ENCODE measurements at places on chromosomes 11 and 22.

DNA sequence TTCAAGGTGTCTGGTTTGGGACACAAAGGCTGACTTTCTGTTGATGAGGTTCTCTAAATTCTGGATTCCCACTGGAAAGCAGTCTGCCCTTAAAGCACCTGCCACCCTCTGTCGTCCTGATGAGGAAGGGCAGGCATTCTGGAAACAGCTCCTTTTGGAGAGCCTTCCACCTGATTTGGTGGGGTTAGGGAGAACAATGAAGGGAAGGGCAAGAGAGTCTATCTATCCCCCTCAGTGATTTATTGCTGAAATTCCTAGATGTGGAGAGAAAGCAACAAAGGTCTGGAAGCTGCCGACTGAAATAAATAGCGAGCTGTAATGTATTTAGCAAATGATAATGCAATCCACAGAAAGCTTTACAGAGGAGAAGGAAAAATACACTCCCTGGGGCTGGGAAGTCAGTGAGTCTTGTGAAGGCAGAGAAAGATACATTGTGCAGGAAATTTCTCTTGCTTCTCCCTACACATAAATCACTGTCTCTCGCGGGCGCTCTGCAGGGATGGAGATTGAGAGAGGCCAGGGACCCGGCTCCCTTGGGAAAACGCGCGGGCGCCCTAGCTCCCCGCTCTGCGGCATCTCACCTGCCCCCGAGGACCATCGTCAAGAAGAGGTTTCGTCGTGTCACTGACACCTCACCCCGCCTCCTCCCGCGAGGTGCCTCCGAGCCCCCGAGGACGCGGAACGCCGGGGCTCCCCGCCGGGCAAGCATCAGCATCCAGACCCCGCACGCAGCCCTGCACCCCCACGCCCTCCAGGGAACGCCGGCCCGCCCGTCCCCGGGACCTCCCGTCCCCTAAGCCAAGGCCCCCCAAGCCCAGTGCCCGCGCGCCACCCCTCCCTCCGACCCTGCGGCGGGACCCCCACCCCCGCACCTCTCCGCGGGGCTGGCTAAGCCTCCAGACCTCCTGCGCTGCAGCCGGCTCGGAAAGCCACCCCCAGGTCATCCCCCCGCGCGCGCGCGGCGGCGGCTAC lies 673 bp downstream of the CDON start:
- DNase-seq = peak; percentile 54

DNA sequence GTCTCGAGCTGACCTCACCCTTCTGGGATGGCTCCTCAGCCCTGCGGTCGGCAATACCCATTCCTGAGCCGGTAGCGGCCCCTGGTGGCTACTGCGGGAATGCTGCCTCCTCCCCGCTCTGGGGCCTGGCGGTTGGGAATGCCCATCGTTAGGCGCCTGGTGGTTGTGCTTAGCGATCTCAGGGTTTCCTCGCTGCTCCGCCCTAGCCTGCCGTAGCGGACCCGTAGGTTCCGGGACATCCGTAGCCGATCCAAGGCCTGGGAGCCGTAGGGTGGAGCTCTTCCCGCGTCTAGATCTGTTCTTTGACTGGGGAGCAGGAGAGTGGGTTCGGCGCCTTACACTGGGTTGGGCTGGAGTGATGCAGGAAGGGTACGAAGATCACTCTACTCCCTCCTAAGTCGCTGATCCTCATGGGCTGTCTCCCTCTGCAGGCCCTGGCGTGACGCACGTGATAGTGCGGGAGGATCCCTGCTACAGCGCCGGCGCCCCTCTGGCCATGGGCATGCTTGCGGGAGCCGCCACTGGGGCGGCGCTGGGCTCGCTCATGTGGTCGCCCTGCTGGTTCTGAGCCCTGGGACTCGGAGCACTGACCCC lies 14.8 kb downstream of the PLEKHB1 start:
- peak; percentile 84 for DNase-seq

DNA sequence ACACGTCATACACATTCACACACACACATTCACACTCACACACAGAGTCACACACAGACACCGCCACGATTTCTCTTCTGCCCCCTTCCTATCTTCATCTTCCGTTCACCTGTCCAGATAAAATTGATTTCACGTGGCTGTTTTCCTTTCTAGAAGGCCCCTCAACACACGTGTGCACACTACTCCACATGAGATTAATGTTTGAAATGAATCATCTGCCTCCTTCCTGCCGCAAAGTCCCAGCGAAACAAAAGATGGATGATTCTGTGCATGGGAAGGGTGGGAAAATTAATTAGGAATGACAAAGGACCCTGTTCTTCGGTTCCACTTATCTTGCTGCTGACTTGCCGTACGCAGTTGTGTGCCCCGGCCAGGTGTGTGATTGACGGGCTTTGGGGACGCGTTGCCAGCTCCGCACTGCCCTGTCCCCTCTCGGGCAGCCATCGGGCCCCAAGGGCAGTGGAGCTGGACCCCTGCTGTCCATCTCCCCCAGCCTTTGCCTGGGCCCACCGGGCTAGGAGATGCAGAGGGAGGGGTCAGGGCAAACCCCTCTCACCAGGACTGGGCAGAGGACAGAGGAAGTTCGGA lies 73.8 kb downstream of the MPPED1 start:
- no peak for DNase-seq

GRCh38 chr11:61968758-61969390 lies 1.4 kb upstream of the FTH1 start:
- DNase-seq = no peak

GRCh38 chr11:1845561-1846452 lies 7.0 kb downstream of the TNNI2 start:
- no peak for DNase-seq

GRCh38 chr11:64650923-64651523 lies 60.0 kb downstream of the SLC22A12 start:
- peak; percentile 25 for DNase-seq

- no peak for DNase-seq
These were observed 331.8 kb downstream of the DYNC2H1 start for GRCh38 chr11:103441021-103441420.

DNA sequence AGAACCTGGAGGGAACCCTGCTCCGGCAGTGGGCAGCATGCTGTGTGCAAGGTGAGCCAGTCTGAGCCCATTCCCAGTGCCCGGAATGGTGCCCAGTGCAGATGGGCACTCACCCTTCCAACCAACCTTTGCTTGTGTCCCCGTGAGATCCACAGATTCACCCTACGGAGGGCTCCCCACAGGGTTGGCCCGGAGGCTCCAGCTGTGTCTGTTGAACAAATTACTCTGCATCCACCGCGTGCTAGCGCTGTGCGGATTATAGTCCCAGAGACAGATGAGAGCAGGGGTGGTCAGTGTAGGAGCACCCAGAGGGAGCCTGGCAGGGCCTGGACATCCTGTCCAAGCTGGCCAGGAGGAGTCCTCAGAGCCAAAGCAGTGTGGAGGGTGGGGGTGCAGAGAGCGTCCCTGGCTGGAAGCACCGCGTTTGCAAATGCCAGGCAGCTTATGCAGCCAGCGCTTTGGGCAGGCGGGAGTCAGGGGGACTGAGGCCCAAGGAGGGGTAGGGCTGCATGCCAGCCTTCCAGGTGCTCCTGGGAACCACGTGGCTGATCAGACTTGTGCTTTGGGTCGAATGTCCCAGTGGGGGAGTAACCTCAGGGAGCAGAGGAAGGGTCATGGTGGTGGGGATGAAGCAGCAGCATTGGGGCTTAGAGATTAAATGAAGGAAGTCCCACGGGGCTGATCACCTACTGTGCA lies 80.5 kb downstream of the KCNQ1 start:
- DNase-seq = no peak

GRCh38 chr11:94178331-94178730 lies 49.7 kb downstream of the PANX1 start:
- no peak for DNase-seq

GRCh38 chr11:99271527-99271926 lies 250.8 kb downstream of the CNTN5 start:
- DNase-seq = no peak

- no peak for DNase-seq
These were observed 77.4 kb downstream of the MN1 start for GRCh38 chr22:27724157-27724556.

DNA sequence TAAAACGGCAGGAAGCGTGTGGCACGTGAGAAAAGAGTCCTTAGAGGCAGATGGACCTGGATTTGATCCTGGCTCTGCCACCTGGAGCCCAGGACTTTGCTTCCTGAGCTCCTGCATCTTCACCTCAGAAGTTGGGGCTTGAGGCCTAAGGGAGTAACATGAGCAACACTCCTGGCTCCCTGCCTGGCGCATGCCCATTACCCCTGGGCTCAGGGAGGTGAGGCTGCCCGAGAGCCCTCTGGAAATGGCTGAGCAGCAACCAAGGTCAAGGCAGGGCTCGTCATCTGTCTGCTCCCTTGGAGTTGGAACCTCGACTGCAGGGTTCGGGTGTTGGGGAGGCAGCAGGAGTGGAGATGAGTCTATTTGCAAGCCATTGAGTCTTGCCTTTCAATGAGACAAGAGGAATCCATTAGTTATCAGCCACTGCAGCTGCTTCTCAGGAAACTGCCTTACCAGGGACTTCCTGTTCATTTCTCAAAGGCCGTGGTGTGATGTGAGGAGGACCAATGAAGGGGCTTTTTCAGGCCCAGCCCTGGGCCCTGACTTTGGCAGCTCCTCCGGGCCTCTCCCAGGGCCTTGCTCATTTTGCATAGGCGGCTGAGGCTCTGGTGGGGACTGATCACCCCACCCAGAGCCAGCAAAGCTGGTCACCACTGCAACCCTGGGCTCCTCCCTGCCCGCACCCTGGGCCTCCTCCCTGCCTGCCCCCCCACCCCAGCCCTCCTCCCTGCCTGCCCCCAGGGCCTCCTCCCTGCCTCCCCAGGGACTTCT lies 6.4 kb downstream of the FADS2 start:
- peak; percentile 27 for DNase-seq

- peak; percentile 53 for DNase-seq
These were observed 15.4 kb downstream of the FAM181B start for GRCh38 chr11:82718307-82718706.

DNA sequence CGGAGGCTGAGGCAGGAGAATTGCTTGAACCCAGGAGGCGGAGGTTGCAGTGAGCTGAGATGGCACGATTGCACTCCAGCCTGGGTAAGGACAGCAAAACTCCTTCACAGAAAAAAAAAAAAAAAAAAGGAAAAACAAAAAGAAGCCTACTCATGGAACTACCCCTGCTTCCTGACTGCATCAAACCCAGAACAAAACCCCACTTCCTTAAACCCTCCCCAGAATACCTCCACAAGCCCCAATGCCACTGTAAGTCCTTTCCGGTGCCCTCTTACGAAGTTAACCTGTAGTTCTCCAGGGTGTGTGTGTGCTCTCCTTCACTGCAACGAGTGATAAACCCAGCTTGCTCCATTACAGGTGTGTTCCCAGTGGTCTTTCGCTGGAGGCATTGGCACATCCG lies 8.6 kb upstream of the TOLLIP start:
- DNase-seq = no peak

DNA sequence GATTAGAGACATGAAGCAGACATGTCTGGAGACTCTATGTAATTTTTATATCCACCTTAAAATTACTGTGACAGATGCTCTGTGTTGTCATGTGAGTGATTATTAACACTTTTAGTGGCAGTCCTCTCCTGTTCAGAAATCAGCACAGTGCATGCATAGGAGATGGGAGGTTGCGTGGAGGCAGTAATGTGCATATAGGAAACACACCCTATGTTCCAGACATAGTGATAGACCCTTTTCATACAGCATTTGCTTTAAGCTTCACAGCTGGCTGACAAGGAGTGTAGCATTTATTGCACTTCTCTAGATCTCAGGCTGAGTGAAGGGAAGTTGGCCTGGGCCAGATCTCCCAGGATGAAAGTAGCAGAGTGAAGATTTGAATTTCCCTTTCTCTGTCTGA lies 102.3 kb upstream of the SYN3 start:
- no peak for DNase-seq

DNA sequence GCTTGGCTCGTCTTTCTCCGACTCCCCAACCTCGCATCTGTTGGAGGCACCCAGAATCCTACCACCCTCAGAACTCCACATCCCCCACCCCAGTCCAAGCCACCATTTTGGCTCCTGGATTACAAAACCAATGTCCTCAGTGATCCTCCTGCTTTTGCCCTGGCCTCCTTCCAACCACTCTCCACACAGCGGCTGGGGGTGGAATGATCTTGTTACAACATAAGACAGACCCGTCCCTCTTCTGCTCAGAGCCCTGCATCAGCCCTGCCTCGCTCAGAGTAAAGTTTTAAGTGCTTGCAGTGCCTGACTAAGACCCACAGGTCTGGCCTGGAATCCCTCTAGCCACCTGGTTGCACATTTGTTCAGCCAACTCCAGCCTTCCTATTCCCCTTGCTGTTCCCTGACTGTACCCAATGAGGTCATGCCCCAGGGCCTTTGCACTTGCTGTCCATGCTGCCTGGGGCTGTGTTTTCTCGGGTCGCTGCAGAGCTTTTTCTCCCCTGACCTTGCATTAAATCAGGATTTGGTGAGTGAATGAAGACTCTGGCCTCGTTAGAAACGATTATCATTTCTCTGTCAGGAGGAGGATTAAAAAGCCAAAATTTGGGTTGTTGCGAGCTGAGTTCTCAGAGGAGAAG lies 67.3 kb downstream of the IGF2 start:
- no peak for DNase-seq

DNA sequence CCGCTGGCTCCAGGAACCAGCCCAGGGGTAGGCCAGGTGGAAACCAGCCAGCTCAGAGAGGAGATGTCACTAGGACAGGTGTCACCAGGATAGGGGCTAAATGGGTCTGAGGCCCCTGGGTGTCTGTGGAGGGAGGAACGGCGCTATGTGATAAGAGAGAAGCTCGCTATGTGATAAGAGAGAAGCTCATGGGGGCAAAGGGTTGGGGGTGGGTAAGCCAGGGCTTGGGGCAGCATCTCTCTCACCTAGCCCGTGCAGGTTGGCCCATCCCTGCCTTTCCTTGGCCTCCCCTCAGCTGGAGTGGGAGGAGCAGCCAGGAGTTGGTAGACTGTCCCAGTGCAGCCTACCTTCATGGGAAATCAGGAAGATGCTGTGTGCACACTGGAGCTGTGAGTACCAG lies 26.5 kb upstream of the SUSD2 start:
- no peak for DNase-seq

DNA sequence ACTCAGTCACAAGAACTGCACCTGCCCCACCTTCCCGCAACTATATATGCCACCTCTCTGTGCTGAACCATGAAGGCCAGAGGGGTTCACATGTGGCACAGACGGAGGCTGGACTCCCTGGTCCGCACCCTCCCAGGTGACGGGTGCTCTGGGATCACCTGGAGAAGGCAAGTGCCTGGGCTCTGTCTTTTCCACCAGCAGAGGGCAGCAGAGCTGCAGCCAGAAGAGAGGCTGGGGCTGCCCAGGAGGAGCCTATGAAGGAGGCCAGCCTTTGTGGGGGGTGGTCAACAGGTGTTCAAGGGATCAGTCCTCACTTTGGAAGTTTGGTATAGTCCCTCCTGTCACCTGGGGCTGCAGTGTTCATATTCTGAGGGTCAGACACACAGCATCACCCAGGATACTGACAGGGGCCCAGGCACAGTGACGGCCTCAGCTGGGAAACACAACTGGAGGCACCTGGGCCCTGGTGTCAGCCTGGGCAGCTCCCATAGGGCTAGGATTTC lies 39.2 kb upstream of the IGLL5 start:
- DNase-seq = peak; percentile 63

Measured in kidney tubule cell (primary cell).